Esophagus squamous epithelium (tissue), 5 donors: ENCODE measurements at places on chromosomes 7 and 10. TPM values are rescaled to one million over a fixed set of nuclear protein-coding genes. Genes with fewer than 3 reads are reported as not detected.

The SLC13A1 gene
- not detected for total RNA-seq

GRCh38 chr10:84308481-84309304, 19.7 kb upstream of the CCSER2 start:
- no peak for DNase-seq

DNA sequence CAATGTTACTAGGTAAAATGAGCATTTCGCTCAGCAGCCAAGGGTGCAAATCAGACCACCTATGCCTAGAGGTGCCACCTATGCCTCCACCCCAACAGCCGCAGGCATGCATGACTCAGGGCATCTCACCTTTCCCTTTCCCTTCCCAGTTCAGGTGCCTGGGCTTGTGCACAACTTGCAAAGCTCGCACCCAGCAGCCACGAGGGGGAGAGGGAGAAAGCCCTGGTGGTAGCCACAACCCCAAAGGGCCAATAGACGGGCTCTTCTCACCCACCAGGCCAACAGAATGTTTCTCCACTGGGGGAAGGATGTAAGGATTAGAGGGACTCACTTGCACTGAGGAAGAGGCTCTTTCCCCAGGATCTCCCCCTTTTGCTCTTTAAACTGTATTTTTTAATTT, 462.3 kb upstream of the PCDH15 start:
- DNase-seq, result no peak

The OR2A5 gene
- total RNA-seq, result not detected

DNA sequence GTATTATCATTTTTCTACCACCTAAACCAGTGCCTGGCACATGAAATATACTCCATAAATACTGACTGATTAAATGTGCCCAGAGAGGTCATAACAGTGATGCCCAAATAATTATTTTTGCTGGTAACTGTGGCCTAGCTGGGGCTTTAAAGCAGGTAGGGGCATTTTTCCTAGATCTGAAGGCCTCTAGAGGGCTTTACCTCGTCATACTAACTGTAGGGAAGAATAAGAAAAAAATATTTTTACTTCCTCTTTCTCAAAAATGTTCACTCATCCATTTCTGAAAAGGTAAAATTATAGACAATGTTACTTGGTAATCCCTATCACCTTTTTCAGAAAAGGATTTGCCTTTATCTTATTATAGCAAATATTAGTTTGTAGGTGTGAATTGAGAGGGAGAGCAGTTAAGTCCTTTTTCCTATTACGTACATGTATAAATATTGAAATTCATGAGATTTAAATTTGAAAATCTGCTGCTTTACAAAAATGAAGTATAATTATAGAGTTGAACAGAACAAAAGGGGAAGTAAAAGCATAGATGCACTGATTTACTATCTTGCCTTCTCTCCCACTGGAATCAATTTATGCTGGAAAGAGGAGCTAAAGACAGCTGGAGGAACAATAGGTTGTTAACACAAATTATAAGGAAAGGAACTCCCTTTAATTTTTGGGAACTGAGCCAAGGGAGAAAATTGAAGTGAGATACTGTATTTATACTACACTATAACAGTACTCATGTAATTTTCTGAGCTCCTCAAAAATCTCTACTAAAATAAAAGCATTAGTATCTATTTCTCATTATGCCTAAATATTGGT, 71.5 kb upstream of the NOBOX start:
- no peak for DNase-seq

- no peak for DNase-seq
These were observed 18.0 kb downstream of the RNLS start for GRCh38 chr10:88565072-88565471.

The AKR1C1 gene
- 166 TPM for total RNA-seq

- no peak for DNase-seq
These were observed 16.9 kb upstream of the PRF1 start for GRCh38 chr10:70619271-70620019.

DNA sequence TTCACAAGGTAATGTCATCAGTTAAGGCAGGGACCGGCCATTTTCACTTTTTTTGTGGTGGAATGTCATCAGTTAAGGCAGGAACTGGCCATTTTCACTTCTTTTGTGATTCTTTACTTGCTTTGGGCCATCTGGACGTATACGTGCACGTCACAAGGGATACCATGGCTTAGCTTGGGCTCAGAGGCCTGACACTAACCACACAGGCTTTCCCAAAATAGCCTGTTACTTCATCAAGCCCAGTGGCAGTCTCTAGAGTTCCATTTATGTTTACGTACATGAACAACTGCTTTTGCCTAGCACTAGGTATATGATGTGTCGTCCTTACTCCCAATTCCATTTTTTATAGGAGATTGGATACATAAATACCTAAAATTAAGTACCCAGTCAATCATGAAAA, 237.9 kb downstream of the C7orf25 start:
- DNase-seq, result no peak

The ALOX5 gene
- 22.4 TPM for total RNA-seq

- no peak for DNase-seq
These were observed 232.1 kb upstream of the PCLO start for GRCh38 chr7:83394776-83395175.

DNA sequence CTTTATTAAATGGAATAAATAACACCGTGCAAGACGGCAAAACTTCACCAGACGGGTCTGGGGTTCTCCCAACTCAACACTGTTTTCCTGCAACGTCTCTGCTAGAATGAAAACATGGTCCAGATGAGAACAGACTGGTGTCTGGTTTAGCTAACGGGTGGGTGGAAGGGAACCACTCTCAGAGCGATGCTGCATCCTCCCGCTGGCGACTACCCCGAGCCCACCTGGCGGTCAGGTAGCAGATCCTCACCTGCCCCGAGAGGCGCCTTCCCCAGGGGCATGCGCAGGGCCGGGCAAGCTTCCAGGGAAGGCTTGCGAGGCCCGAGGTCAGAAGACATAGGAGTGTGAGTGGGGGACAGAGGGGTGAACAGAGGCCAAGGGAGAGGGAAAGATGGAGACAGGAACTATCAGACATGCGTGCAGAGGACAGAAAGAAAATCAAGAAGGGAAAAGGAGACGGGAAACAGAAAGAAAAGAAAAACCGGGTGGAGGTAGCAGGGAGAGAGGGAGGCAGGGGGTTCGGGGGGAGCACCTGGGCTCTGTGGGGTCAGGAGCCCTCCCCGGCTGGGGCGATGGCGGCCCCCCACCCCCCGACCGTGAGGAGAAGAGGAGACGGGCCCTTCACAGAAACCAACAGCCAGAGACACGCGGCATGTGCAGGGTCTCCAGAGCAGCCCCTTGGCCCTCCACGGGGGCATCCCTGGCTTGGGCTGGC, 222.0 kb downstream of the MAD1L1 start:
- DNase-seq, result no peak

The SUN3 gene
- not detected for total RNA-seq

GRCh38 chr7:30062587-30062986, 34.4 kb downstream of the PLEKHA8 start:
- no peak for DNase-seq

DNA sequence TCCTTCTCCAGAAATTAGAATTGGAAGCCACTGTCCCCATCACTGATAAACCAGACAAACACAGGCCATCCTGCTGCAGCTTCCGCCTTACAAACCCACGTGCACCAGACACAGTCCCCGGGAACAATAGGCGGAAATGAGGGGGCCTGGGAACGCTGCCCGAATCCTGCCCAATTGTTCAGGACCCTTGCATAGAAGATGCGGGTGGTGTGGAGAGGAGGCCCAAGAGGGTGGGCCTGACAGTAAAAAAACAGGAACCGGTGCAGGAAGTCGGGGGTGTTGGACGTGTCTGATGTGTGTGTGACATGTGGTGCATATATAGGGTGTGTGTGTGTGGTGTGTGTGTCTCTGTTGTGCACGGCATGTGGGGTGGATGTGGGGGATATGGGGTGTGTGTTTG, 26.5 kb upstream of the CHST15 start:
- no peak for DNase-seq

The PIK3AP1 gene
- total RNA-seq, result 1.5 TPM

DNA sequence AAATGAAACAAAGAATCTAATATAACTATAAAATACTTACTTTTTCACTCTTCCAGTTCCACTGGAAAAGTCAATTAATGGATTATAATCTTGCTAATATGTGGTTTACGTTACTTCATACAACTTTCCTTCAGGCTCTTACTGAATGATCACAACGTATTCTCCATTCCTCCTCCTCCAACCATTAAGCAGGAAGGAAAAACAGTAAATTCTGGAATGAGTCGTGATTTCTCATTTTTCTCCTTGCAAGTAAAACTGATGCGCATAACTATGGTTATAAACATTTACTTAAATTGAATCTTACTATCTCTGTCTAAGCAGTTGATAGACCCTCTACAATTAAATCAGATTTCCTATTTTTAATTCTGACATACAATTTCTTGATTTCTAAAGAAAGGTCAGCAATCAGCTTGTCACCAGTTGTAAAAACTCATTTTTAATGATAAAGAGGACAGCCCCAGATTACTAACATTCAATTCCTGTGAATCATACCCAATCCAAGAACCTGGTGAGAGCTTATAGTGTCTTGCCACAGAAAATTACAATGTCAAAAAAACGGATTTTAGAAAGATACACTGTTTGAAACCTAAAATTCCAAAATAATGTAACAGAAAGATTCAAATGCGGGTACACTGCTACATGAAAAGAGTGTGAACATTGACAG, 64.3 kb downstream of the EZH2 start:
- DNase-seq, result no peak

The SPDYE2 gene
- not detected for total RNA-seq

The CTBP2 gene
- total RNA-seq, result 46.9 TPM

The EBLN1 gene
- not detected for total RNA-seq

DNA sequence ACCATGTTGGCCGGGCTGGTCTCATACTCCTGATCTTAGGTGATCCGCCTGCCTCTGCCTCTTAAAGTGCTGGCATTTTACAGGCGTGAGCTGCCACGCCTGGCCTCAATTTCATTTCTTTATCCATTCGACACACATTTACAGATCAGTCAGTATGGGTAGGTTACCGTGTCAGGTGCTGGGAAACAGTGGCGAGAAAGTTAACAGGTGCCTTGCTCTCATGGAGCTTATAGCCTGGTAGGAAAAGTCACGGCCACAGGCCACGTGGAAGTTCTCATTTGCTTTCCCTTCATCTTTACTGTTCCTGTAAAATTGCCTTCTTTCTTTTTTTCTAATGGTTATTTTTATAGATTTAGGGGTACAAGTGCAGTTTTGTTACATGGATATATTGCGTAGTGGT, 2.6 kb upstream of the CAMK1D start:
- DNase-seq, result no peak

- DNase-seq, result no peak
These were observed 133.1 kb upstream of the PRSS1 start for GRCh38 chr7:142616121-142616643.

The YWHAG gene
- total RNA-seq, result 97.7 TPM

The TRIM50 gene
- not detected for total RNA-seq

- no peak for DNase-seq
These were observed 123.6 kb upstream of the SFMBT2 start for GRCh38 chr10:7534480-7534852.

DNA sequence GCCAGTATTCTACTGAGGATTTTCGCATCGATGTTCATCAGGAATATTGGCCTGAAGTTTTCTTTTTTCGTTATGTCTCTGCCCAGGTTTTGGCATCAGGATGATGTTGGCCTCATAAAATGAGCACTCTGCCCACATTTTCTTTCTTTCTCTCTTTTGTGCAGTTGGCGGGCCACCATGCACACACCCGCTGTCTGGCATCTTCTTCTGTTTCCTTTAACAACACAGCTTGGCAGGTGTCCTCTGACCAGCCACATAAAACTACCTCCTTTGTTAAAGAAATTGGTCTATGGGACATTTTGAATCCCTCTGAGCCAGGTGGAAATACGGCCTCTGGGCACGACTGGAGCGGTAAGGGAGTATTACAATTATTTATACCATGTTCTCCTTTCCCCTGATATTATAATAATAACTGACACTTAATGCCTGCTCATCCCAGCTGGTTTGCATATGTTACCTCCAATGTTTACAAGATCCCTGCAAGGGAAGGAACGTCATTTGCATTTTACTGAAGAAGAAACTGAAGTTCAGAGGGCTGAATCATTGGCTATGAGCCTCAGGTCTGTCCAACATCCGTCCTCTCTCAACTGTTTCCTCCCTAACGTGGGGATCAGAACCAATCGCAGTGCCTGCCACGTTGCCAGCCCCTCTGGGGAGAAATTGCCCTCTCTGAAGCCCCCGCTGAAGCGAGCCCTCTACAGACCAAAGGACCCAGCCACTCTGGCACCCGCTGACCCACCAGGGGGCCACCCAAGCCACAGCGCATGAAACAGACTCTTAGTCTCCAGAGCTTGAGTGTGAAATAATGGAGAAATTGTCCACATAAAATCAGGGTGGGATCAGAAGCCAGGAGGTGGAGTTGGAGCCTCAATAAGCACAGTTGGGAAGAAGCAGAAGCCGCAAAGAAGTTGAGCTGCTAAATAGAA, 125.0 kb upstream of the FOXK1 start:
- no peak for DNase-seq

The A1CF gene
- not detected for total RNA-seq

GRCh38 chr10:51960494-51960895, 261.1 kb upstream of the CSTF2T start:
- DNase-seq, result no peak

DNA sequence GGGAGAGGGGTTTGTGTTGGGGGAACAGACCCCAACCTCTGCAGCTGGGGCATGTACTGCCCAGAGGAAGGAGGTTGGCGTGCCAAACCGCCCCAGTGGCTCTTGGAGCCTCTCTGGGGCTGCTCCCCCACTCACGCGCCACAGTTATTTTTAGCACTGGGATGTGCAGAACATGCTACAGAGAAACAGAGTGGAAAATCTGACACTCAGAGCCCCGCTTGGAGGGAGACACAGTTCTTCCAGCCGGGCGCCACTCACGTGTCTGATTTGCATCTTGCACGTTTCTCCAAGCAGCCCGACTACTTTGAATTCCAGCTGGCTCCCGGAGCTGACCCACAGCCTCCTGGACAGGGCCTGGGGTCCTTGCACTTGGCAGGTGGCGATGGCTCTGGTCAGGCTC, 182.0 kb downstream of the RPS24 start:
- DNase-seq, result no peak

- no peak for DNase-seq
These were observed 10.3 kb upstream of the HSPB1 start for GRCh38 chr7:76292213-76292573.

DNA sequence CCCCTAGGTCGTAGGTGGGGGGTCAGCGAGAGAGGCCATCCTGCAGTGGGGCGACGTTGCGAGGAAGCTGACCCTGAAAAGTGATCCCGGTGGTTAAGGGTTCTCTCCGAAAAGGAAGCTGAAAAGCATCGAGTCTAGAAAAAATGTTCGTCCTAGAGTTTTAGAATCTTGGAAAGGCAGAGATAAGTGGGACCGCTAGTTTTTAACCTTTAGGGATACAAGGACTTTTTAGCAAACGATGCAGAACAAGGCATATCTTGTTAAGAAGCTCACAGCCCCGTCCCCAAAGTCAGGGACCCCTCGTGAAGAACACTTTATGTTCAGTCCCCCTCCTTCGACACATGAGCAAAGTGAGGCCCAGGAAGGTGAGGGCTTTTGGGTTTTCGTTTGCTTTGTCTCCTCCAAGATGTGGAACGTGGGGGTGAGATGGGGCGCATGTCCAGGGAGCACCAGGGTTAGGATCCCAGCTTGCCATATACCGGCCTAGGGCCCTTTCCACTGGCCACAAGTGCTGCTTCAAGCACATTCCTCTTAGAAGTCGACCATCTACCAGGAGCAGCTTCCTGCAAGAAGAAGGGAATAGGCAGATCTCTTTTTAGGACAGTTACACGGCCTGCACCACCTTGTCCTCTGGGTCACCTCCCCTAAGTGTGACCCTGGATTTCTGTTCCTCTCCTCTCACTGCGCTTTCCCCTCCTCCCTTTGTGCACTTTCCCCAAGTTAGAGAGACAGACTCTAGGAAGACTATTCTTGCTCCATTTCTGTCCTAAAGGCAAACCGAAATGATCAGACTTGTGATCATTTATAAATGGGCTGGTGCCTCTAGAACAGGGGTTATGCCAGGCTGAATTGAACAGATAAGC, 969 bp downstream of the SLC35G1 start:
- no peak for DNase-seq
